T-helper 2 cell treated with Interferon-gamma antibody and Interleukin-4, amounts not matched to agents 5 μg/mL and 100 μg/mL, for 36 hours (primary cell): ENCODE measurements at places on chromosomes 11 and 22.
A peak's percentile ranks its signal among the peaks of the same experiment; 100 is the strongest.

DNA sequence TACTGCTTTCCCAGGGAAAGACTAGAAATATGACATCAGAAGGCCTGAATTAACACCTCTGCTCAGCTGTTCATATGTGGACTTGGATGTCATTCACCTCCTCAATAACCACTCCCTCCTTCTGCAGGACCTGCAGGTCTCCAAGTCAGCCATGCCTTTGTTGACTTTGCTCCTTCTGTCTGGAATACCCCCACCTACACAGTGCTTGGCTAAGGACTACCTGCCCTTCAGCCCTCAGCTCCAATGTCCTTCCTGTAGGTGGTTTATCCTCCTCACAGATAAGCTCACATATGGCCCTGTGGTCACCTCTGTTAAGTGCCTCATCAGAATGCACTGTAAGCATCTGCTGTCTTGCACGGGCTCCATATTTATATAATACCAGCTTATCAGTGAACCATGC lies 26.4 kb upstream of the FAT3 start:
- no peak for DNase-seq

DNA sequence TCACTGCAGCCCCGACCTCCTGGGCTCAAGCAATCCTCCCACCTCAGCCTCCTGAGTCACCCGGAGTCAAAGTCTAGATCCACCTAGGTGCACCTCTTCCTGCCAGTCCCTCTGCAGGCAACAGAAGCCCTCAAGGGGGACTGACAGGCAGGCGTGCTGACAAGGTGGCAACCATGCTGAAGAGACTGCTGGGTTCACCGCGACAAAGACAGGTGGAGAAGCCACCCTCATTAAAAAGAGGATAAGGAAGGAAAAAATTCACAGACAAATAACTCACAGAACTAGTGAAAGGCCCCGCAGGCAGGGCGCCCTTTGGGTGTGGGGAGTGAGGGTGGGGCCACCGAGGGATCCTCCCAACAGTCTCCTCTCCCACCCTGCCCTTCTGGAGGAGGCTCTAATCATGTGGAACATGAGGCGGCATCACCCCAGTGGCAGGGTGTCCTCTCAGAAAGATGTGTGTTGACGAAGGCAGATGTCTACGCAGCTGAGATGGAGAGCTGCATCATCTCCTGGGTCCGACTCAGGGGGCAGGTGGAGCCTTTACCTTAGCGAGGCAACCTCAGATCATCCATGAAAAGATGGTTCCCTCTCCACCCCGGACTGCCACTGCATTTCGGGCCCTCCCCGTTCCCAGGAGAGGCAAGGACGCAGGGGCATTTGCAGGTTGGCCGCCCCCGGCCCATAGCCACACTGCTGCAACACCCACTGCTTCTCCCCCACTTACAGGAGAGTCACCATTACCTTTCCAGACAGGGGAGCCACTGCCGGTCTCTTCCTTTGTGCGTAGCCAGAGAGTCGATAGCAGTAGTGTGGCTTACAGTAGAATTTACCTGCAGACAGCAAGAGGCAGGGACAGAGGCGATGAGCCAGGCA lies 91.2 kb upstream of the BID start:
- no peak for DNase-seq

- no peak for DNase-seq
Observed at GRCh38 chr11:1435820-1436467, 46.2 kb downstream of the BRSK2 start.

DNA sequence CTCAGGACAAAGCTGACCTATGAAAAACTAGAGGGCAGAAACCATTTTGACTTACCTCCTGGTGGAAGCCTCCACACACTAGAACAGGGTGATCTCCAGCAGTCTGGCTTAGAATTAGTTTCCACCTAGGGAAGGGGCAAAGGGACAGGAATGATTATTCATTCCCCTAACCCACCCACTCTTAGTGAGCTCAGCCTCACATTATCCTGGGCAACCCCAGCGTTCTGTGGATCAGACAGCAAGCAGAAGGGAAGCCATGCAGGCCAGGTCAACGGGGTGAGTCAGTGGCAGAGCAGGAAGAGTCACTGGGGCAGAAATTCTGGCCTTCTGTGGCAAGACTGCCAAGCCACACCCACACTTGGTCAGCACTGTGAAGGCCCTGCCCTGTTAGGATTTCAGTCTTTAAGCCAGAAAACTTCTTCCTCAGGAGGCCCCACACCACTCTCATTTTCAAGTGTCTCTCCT lies 10.5 kb downstream of the NUMA1 start:
- peak; percentile 21 for DNase-seq

GRCh38 chr11:57566005-57566904 lies 1.2 kb downstream of the UBE2L6 start:
- DNase-seq, result peak; percentile 30

DNA sequence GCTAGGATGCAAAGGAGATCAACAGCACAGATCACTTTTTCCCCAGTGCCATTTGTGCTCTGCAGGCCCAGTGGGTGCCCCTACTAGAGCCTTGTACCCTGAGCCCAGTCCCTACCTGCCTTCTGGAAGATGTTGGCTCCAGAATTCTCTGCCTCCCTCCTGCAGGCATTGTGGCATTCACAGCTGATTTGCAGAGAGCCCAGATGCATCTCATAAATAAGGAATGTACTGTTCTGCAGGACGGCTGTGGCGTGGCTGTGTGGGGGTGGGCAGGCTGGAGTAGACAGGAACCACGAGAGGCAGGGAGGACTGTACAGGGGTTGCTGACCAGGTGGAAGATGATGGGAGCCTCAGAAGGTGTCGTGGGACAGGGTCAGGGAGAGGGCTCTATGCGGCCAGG lies 11.2 kb upstream of the MIAT start:
- no peak for DNase-seq

GRCh38 chr11:19987331-19987801 lies 172.9 kb downstream of the DBX1 start:
- DNase-seq, result no peak

- no peak for DNase-seq
Observed at GRCh38 chr11:3615998-3616397, 25.8 kb downstream of the ART5 start.

DNA sequence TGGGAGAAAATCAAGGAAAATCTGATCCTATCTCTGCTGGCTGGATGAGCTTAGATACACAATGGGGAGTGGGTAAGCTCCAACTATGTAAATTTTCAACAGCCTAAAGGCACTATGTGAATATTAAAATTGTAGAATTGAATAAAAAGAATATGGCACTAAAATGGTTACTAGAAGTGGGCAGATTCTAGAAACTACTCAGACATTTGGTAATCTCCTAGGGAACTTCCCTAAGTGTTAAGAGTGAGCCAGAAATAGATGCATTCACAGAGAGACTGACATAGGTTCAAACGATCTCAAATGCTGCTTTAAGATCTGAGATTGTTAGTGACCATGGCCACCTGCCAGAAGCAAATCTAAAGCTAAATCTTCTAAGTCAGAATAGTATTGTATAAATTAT lies 4.3 kb upstream of the OR52E1 start:
- DNase-seq, result no peak

DNA sequence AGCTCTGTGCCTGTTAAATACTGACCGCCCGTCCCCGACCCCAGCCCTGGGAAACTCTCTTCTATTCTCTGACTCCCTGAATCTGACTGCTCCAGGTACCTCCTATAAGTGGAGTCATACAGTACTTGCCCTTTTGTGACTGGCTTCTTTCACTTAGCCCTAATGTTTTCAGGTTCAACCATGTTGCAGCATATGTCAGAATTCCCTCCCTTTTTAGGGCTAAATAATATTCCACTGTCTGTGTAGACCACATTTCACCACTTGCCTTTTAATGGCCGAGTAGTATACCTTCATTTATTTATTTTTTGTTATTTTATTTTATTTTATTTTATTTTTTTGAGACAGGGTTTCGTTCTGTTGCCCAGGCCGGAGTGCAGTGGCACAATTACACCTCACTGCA lies 100.6 kb downstream of the RPS6KA4 start:
- no peak for DNase-seq

DNA sequence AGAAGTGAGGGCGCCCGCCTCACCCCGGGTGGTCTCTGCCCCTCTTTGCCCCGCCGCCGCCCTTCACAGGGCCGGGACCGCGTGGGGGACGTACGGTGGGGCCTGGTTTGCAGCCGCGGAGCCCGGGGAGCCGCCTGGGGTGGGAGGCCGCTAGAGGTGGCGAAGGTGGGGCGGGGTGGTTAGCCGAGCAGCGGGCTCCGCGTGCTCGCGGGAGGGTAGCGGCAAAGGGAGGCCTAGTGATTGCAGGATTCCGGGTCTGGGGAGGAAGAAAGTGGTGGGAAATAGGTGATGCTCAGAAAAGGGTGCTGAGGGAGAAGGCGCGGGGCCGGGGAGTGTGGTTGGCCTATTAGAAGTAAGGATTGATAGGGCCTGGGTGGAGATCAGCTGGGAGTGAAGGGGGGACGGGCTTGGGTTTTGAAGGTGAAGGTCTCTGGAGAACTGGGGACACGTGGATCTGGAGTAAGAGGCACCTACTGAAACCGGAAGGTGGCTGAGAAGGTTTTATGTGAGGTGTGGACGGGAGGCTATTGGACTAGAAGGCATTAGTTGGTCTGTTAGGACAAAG lies 571 bp downstream of the FAR1 start:
- DNase-seq, result peak; percentile 31

- no peak for DNase-seq
Observed at GRCh38 chr11:119744577-119744976, 15.6 kb upstream of the NECTIN1 start.

DNA sequence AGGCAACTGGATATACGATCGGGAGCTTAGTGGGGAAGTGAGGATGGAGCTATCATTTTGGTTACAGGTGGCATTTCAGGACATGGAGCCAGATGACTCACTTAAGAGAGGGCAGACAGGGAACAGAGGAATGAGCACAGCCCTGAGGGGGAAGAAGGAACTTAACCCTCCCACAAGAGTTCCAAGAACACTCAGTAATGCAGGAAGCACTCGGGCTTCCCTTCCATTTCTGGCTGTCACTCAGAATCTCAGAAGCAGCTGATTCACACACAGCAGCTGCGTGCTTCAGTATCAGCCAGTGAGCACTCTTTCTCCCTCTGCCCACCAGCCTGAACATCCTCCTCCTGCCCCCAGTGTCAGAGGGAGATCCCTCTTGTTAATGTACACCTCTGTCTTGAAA lies 34.8 kb downstream of the EFCAB6 start:
- no peak for DNase-seq

GRCh38 chr11:103727262-103727661 lies 309.2 kb upstream of the DDI1 start:
- DNase-seq, result no peak

- no peak for DNase-seq
Observed at GRCh38 chr11:132424433-132424832, 1054.0 kb downstream of the NTM start.

DNA sequence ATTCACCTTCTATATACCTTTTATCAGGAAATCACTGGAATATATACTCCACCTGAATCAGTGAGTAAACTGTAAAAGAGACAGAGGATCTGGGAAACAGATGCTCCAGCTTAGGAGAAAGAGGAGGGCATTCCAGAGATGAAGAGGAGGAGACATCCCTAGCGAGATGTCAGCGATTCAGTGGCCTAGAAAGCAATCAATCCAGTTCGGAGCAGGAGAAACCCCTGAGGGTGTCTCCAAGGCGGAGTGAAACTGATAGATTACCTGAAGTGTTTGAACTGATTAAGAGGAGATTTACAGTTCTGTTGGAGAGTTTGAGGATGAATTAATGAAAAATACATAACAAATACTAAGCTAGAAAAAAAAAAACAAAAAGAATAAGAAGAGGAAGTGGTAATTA lies 24.5 kb upstream of the TNRC6B start:
- no peak for DNase-seq

GRCh38 chr11:62153087-62153395 lies 29.2 kb downstream of the INCENP start:
- no peak for DNase-seq

DNA sequence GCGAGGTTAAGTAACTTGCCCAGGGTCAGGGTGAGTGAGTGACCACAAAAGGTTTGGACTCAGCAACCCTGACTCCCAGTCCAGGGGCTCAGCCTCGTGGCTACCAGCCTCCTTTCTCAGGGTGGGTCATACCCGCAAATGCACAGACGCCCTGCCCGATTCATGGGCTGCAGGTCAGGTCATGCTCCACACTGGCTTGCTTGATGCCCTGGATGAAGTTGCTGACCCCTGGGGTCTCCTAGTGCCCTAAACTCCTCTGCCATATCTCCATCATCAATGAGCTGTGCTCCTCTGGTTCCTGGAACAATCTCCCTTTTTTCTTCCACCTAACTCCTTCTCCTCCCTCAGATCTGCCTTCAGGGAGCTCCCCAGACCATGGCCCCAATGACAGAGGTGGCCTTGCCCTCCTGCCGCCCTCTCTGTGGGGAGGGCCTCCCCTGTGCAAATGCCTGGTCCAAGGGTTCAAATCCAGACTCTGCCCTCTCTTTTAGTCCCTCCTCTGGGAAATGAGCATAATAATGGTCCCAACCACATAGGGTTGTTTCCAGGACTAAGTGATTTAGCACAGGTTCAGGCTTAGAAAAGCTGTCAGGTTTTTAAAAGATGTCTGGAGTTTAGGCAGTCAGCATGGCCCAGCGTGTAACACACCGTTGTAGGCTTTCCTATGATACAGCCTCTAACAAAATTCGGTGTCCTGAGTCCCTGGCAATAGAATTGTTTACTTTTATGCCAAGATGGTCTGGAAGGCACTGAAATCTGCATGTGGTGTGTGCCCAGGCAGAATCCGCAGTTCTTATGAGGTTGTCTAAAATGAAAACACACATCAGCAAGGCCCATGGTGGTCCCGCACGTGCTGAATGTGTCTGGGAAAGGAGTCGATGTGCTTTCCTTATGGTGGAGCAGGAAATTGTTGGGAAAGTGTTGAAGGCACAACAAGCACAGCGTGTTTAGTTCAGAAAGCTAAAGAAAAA lies 63.6 kb downstream of the CD82 start:
- no peak for DNase-seq

- no peak for DNase-seq
Observed at GRCh38 chr11:3880724-3881123, 25.3 kb downstream of the STIM1 start.

GRCh38 chr22:37425800-37426705 lies 1.2 kb downstream of the ELFN2 start:
- DNase-seq, result no peak

DNA sequence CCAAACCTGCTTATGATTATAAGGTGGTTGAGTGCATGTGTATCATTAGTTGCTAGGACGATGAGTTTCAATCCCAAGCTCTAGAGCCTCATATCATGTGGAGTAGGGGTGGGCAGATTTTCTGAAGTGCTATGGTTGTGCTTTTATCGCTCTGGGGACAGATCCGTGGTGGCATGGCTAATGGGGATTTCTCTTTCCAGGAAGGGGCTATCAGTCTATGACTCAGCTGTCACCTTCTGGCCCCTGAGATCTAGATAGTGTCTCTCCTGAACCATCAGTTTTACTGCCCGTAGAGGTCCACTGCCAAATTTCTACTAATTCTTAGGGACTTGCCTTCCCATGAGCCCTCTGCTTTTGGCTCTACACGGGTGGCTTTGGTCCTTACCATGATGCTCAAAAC lies 51.8 kb downstream of the FDX1 start:
- DNase-seq, result no peak

- DNase-seq, result no peak
Observed at GRCh38 chr11:12386745-12387144, 9.4 kb downstream of the PARVA start.
